EL (cell line): ENCODE measurements at places on chromosomes 13 and 19.

DNA sequence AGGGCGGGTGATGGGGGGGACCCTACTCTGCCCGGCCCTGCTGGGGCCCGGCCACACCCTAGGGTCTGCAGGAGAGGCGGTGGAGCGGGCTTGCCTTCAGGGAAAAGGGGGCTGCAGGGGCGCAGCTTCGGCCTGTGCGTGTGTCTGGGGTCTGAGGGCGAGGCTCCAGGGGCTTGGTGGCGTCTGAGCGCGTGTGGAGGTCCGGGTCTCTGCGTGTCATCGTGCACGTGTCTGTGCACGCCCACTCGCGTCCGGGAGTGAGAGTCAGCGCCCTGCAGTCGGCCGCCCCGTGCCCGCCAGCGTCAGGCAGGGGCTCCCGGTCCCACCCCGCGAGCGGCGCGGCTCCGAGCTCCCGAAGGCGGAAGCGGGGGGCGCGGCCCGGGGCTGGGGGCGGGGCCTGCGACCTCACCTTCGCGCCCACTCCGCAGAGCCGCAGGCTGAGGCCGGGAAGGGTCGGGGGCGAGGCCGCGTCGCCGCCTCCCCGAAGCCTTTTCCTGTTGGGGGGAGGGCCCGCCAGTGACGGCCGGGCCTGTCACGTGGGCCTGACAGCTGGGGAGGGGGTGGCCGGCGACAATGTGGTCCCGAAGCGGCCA lies at the start of gene ARHGAP45:
Gene ARHGAP45 (plus strand): TSS at position 420 of the 593 bp plus-strand sequence. CDS start 239 bp downstream, outside the sequence.
- DNase-seq, result no peak

- DNase-seq, result no peak
Measured at GRCh38 chr19:8487137-8487851, 15.1 kb downstream of the PRAM1 start.

DNA sequence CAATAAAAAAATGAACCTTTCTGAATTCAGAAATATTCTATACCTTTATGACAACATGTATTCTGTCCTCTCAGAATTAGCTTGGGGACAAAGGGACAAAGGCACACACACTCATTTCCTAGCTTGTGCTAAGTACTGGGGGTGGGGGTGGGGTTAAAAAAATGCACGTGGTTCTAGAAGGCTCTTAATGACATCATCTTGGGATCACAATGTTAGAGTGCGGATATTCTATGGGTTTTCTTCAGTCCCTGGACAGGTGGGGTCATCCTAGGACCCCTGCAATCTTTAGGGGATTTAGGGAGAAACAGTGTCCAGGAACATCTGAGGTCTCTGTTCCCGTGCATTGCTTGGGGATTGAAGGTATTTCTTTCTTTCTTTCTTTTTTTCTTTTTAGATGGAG lies 21.8 kb downstream of the GATAD2A start:
- no peak for DNase-seq

GRCh38 chr13:48852911-48853727 lies 122.6 kb upstream of the FNDC3A start:
- DNase-seq, result no peak

GRCh38 chr13:93646245-93646644 lies 419.6 kb downstream of the GPC6 start:
- no peak for DNase-seq

GRCh38 chr13:104773775-104774174 lies 1707.6 kb upstream of the SLC10A2 start:
- peak; percentile 34 for DNase-seq

DNA sequence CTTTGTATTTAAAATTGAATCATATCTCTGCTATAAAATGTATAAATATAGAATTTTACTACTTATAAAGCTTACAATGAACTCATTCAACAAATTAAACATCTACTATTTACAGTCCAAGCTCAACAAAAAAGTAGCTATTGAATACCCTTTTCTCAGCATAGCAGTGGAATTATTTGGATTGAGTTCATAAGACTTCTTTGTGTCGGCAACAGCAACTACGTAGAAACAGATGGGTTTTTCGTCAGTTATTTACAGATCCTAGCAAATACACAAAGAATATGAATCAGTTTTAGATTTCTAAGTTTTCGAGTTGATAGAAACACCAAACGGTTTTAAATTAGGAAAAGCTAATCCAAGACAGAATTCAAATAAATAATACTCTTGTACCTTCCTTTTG lies 10.4 kb upstream of the NEK3 start:
- no peak for DNase-seq

DNA sequence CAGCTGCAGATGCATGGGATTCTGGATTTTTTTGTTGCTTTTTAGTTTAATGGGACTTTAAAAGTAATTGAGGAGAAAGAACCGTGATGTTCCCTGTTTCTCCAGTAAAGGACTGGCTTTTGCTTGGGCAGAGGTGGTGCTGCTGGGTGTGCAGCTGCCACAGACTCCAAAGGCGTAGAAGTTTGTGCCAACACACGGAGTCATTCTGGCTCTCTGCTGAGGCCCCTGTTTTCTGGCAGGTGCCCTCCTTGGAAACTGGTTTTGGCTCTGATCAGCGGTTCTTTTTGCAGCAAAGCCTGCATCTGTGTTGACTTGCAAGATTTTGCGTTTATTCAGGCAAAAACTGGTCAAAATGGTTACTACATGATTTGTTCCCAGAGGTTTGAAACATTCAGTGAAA lies 16.0 kb upstream of the QTRT1 start:
- no peak for DNase-seq

GRCh38 chr13:71242201-71242600 lies 624.8 kb downstream of the DACH1 start:
- no peak for DNase-seq
